Activated naive CD4-positive, alpha-beta T cell treated with Interleukin-2 at 50 U/mL for 16 hours (primary cell): ENCODE measurements at places on chromosomes 1 and 21.

- no peak for DNase-seq
Observed at GRCh38 chr1:243956450-243956849, 94.6 kb upstream of the ZBTB18 start.

- no peak for DNase-seq
Observed at GRCh38 chr1:30117685-30118084, 605.7 kb downstream of the MATN1 start.

DNA sequence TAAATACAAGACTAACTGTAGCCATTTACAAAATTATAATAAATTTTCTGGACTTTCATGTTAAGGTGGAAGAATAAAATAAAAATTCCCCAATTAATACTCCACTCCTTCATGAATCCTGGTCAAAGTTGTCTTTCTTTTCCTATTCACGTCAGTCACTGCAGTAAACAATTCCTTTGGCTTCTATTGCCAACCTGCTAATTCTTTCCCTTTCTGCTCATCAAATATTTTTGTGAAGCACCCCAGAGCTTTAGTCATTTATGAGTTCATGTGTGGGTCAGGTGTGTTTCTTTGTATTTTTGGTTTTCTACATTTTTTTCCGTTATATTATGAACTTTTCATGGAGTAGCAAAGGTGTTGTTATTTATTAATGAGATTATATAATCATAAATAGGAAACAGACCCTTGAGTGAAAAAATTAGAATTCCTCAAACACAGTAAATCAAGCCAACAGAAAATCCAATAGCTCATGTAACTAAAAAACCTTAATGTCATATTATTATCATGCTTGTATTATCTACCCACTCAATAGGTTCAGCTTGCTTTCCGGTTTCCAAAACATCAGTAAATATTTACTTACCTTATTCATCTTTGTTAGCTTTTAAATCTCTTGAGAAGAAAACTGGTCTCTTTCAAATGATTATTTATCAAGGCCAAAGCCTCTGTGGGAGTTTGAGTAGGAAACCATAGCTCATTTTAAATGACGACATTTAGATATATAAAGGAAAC is 29.6 kb upstream of the PLA2G4A start:
- DNase-seq, result no peak

GRCh38 chr1:2950926-2951305 is 70.4 kb upstream of the ACTRT2 start:
- no peak for DNase-seq

GRCh38 chr1:17405898-17406759 is 33.3 kb downstream of the RCC2 start:
- peak; percentile 30 for DNase-seq

DNA sequence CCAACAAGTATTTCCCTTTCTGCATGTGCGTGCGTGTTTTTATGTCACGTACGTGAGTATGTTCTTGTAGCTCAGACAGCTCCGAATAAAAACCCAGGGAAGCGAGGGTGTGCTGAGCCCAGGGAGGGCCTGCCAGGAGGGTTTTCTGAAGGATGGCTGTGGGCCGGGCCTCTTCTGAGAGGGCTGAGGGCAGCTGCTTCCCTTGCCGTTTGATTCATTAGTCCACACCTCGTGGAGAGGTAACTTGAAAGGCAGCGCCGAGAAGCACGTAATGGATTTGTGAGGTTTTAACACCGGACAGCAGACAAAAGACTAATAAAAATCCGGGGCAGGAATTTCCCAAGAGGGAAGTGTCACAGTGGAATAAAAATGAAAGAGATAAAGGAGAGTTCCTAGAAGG is 29.5 kb downstream of the CD247 start:
- no peak for DNase-seq

DNA sequence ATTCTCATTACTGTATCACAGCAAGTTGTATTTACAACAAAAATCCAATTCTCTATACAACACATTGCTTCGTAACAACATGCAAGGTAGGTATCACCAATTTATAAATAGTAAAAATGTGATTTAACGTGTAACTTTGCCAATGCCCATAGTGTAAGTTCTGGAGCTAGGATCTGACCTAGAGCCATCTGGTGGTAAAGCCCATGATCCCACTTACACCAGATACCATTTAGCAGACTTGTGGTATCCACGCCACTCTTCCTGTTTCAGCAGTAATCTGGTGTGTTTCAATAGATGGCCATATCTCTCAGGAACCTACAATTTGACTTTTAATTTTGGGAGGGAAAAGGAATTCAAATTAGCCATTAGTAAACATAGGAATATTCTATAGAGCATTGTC is 10.2 kb downstream of the SETSIP start:
- DNase-seq, result no peak

- no peak for DNase-seq
Observed at GRCh38 chr1:156852418-156852874, 6.5 kb downstream of the INSRR start.

DNA sequence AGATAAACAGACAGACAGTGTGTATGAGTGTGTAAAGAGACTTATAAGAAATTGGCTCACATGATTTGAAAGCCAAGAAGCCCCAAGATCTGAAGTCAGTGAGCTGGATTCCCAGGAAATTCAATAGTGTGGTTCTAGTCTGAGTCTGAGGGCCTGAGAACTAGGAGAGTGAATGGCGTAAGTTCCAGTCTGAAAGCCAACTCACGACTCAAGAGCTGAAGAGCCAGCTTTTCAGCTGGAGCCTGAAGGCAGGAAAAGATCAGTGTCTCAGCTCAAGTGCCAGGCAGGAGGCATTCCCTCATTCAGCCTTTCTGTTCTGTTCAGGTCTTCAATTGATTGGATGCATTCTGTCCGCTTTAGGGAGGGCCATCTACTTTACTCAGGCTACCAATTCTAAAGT is 257.2 kb downstream of the PLPP3 start:
- no peak for DNase-seq

DNA sequence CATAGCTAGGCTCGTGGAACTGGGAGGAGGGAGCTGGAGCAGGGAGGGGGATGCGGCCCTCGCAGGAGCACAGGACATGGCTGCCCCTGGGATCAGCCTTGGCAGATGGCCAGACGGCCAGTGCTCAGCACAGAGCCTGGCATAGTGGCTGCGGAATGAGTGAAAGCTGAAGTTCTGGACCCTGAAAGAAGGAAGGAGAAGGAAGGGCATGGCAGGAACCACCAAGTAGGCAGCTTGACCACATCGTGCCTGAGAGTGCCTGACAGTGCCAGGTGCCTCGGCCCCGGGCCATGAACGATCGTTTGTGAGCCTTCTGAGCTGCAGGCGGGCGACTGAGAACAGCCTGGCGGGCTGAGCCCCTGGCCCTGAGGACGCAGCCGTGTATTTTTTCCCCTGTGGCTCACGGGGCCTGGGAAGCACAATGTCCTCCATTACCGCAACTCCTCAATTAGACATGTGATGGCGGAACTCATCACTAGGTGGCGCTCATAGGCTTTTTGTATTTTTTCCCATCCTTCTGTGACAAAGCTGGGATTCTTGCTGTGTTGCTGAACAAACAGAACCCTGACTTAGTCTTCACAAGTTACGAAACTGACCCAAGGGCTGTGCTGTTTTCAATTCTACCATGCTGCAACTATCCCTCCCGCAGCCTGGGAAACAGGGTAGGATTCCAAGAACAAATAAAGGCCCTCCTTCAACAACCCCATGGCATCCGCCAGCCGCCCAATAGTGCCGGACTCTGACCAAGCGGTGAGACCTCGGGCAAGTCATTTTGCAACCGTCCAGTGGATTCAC is 29.9 kb upstream of the TMEM61 start:
- DNase-seq, result peak; percentile 53

GRCh38 chr1:24727501-24728216 is 17.6 kb upstream of the CLIC4 start:
- DNase-seq, result no peak

GRCh38 chr1:244065960-244066388 is 14.9 kb downstream of the ZBTB18 start:
- DNase-seq, result no peak

GRCh38 chr1:181086926-181087325 is 1.6 kb upstream of the IER5 start:
- no peak for DNase-seq

- no peak for DNase-seq
Observed at GRCh38 chr1:3824650-3825049, 28.4 kb upstream of the LRRC47 start.

DNA sequence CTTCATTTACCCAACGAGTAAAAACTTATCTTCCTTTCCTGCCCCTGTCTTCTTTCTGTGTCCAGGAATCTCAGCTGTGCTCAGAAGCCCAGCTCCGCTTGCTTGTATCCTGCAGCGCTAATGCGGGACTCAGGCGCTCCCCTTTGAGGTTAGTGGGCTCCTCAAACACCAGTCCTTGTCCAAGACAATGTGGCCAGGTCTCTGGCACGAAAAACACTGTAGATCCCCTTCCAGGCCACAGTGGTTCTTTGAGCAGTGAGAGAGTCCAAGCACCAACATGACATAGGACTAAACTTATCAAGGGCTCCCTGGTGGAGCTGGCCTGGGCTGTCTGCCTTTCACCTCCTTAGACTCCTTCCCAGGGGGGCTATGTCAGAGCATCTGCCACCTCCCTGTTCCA is 53.7 kb downstream of the PLD5 start:
- DNase-seq, result no peak

DNA sequence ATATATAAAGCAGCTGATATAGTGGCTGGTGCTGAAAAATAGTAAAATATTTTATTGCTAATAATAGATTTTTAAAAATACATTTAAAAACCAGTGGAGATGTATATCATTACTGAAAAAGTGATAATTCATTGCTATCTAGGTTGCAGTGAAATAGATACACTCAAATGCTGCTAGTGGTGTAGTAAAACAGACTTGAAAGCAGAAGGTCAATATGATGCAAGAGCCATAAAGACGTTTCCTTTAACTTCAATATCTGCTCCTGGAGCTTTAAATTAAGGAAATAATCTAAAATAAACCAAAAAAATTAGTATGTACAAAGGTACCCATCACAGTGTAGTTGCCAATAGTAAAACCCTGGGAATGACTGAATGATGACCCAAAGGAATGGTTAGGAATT is 26.2 kb downstream of the RHEX start:
- no peak for DNase-seq

GRCh38 chr1:33818071-33818470 is 45.8 kb upstream of the HMGB4 start:
- no peak for DNase-seq

DNA sequence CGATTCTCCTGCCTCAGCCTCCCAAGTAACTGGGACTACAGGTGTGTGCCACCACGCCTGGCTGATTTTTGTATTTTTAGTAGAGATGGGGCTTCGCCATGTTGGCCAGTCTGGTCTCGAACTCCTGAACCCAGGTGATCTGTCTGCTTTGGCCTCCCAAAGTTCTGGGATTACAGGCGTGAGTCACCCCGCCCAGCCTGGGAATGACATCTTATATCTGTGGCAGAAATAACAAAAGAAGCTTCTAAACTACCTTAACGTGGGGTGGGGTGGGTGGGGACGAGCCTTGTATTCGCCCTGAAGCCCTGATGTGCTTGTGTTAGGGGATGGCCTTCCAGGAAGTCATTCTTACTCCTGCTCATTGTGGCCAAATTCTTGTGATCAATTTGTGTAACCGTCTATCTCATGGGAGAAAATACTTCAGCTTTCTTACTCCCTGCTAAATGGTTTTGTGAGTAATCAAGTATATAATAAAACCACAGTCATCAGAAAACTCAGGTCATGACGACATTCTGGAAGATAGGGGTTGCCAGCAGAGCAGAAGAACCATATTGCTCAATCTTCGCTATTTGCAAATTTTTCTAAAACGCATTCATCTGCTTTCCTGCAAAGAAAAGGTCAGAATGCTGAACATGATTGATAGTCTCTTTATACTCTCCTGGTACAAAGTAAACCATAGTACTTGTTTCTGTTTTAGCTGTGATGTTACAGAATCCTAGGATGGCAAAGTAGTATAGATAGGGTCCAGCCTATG is 63.2 kb downstream of the DIRAS3 start:
- no peak for DNase-seq

GRCh38 chr1:247077876-247078257 is 744 bp downstream of the ZNF670 start:
- no peak for DNase-seq

GRCh38 chr1:54532033-54532432 is 16.0 kb upstream of the ACOT11 start:
- DNase-seq, result no peak

- no peak for DNase-seq
Observed at GRCh38 chr1:236365999-236366570, 28.0 kb upstream of the EDARADD start.

DNA sequence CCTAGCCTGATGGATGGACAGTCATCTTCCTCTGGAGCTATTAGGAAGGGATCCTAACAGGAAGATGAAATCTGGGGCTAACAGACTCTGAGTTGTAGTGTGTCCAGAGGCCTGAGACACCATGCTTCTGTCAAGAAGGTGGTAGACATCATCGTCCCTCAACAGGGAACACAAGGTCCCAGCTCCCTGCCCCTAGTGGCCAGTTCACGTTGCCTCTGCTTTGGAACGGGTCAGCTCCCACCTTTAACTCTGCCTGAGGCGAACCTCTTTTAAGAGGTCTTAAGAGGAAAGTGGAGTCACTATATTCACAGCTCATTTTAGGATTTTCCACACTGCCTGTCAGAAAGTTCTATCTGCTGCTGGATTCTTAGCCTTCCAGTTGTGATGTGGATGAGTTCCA is 28.3 kb downstream of the LRRC71 start:
- DNase-seq, result no peak

- no peak for DNase-seq
Observed at GRCh38 chr1:52237430-52237829, 95.5 kb downstream of the ZFYVE9 start.
